Renal cortical epithelial cell (primary cell): ENCODE measurements at places on chromosomes 5 and 9. TPM values are rescaled to one million over a fixed set of nuclear protein-coding genes. Genes with fewer than 3 reads are reported as not detected.

DNA sequence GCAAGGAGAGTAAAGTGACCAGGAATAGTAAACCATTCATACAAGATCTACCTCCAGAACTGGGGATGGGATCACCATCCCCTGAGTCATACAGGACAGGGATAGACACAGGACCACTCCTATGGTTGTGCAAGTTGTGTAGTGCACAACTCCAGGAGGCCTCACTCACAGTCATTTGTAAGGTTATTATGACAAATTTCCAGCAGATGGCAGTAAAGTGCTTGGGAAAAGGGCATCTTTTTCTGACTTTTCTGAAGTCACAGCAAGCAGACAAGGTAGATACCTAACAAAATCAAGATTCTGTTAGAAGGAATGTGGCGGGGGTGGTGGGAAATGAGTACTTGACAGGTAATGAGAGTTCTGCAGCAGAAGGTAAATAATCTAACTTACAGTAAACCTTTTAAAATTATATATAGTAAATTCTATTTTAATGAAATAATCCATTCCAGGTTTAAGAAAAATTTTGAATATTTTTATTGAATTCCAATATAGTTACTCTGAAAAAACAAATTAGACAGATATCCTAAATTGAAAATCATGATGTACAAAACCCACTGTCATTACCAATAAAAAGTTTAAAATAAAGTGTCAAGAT, 16.7 kb upstream of the KIF27 start:
- peak; percentile 73 for DNase-seq

The DNAI1 gene
- 0.99 TPM in 1 of 2 replicates, not detected in the other for total RNA-seq

GRCh38 chr9:92158097-92158601, 42.9 kb upstream of the SPTLC1 start:
- DNase-seq = no peak

The MEF2C gene
- 1.8 and 8.3 TPM in 2 replicates for total RNA-seq

DNA sequence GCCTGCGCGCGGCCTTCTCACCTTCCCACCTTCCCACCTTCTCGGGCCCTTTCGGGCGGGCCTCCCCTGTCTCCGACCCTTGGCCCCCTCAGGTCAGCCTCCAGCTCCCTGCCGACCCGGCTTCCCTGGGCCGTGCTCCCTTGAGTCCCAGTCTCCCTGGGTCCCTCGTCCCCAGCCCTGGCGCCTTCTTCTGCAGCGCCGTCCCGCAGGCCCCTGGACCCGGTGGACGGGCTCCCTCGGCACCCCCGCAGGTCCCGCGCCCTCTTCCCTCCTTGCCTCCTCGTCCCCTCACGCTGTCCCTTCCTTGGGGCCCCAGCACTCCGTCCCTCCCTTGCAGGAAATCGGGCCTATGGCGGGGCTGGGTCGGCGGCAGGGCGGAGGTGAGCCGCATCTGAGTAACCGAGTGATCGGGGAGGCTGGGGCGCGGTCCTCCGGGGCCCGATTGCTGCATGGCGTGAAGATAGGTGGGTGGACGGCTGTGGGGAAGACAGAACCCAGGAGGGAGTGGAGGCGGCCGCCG, 7.6 kb downstream of the ARPC5L start:
- no peak for DNase-seq

DNA sequence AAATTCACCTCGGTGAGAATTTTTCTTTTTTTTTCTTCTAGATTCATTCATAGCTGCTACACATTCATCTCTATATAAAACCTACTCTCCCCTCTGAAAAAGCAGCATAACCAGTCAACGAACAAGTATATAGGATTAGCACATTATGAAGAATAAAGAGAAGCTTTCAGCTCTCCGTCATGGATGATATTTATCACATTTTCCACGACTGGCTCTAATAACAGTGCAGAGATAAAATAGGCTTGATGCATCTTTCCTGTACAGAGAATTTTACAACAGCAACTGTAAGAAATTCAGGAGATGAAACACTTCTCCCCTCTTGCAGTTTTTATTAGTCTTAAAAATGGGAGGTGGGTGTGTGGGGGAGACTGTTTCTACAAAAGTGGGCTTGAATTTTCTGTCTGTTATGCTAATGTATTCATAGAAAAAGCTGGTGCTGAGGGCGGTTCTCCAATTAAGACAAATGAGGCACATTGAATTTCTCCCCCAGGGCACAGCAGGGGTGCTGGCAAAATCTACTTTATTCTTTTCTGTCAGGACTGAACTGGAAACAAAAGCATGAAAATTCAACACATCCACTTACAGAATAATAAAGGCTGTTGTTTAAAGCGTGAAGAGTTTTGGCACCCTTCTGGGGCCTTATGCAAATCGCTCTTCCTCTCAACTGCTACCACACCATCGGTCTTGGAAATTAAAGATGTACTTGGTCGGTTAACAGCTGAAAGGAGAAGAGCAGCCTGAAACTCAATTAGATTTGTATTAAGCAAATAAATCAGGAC, 233.9 kb upstream of the ZNF608 start:
- DNase-seq = peak; percentile 57

DNA sequence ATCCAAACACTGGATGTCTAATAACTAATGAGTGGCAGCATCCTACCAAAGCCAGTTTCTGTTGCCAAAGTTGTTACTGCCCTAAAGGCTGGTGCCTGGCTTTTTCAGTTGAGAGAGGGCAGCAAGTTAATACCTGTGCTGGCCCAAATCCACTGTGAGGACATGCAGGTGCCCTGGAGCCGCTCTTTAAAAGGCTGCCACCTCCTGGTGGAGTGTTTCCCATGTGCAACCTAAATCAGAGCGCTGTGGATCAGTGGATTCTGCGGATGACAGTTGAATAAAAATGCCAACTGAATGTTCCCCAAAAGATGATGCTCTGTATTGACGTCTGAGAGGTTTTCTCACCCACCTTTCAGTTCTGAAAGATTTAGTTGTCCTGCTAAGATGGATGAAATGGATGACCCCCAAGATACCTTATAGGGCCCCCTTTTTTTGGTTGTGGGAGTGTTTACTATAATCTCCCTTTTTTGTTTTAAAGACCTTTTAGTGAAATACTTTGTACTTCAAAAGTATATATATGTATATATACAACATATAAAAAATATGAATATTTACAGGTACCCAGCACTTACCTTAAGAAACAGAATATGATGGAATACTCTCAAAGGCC, 146.4 kb downstream of the EGFLAM start:
- peak; percentile 12 for DNase-seq

GRCh38 chr5:78362220-78362619, 1.8 kb downstream of the SCAMP1 start:
- DNase-seq = peak; percentile 41

- DNase-seq = no peak
Observed at GRCh38 chr5:142678529-142678928, 7.4 kb downstream of the FGF1 start.

- no peak for DNase-seq
Observed at GRCh38 chr5:107930891-107931290, 260.2 kb upstream of the EFNA5 start.

DNA sequence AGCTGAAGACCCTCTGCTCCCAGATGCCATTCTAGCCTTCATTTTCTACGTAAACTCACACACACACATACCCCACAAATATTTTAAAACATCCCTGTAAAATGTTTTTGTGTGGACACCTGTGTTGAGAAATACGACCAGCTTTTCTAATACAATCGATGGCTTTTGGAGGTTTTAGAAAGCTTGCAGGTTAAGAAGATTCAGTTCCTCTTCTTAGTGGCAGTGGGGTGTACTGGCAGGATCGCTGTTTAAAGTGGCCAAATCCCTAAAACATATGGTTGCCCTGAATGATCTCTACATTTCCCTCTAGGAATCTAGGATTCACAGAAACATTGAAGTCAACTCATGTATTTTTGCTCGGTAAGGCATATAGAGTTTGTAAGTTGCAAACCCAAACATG, 236.3 kb downstream of the NSG2 start:
- DNase-seq = no peak

- DNase-seq = no peak
Observed at GRCh38 chr5:21681911-21682310, 1171.2 kb downstream of the CDH12 start.

DNA sequence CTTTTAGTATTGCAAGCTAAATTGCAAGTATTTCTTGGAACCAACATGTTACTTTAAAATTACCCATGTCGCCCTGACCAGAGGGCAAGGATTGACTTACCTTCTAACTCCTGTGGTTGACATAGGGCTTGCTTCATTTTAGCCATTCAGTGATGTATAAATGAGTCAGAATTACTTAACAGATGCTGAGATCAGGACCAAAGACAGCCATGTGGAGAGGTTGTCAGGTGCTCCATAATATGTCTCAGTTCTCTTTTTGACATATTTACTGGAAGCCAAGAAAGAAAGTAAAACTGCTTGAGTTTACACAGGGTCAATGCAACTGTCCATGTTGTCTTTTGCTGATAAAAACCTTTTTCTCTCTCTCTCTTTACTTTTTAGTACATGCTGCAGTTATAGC, 33.2 kb downstream of the F2RL2 start:
- DNase-seq = peak; percentile 25

The IRX1 gene
- 3.3 and 11.7 TPM in 2 replicates for total RNA-seq

- no peak for DNase-seq
Observed at GRCh38 chr5:33339413-33339812, 101.4 kb upstream of the TARS1 start.

DNA sequence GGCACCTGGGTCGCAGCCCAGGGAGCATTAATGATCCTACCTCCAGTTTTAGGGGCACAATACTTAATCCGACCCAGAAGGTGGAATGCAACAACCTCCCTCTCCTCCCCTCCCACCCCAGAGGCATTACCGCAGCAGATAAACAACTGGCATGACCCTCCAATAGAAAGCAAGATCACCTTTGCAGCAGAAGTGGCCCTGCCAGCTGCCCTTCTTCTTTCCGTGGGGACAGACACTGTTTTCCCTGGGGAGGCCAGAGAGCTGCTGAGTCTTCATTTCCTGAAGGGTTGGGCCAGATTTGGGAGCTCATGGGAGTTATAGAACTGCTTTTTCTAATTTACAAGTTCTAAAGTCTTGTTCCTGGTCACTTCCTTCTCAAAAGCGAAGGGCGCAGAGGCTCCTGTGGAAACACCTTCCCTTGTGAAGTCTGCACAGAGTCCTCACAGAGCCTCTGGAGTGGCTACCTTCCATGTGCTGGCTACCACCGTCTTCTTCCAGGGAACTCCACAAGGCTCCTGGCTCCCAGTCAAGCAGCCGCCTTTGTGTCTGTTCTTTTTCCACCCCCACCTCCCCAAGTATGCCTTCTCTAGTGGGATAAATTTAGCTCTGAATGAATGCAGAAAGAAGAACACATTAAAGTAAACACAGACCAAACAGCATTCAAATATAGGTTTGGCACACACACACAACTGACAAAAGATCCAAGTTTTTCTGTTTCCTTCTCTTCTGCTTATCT, 8.0 kb upstream of the PALM2AKAP2 start:
- no peak for DNase-seq

DNA sequence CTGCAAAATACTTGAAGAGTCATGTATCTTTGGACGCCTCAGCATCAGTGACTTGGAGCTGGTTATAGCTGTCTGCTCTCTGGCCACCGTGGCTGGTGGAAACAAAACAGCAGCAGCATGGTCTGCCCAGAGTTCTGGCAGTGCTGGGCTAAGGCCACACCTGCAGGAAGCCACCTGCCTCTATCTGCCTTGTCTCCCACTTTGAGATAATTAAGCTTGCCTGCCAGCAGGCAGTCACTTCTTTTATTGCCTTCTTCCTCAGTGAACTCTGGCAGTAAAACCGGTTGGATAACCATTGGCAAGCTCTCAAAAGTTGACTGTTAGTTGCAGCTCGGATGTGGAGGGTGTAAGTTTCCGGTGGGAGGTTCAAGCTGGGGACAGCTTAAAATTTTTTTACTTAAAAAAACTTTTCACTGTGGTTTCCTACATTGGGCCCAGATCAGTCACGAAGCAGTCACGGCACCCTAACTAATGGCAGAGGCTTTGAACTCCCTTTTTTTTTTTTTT, 4.9 kb downstream of the SMIM3 start:
- peak; percentile 90 for DNase-seq

The PDZD2 gene
- 6.6 and 14.2 TPM in 2 replicates for total RNA-seq

The QRFP gene
- not detected in 2 replicates for total RNA-seq

GRCh38 chr9:120937127-120937526, 10.5 kb upstream of the TRAF1 start:
- no peak for DNase-seq

The C9orf50 gene
- 0.05 TPM in 1 of 2 replicates, not detected in the other for total RNA-seq

DNA sequence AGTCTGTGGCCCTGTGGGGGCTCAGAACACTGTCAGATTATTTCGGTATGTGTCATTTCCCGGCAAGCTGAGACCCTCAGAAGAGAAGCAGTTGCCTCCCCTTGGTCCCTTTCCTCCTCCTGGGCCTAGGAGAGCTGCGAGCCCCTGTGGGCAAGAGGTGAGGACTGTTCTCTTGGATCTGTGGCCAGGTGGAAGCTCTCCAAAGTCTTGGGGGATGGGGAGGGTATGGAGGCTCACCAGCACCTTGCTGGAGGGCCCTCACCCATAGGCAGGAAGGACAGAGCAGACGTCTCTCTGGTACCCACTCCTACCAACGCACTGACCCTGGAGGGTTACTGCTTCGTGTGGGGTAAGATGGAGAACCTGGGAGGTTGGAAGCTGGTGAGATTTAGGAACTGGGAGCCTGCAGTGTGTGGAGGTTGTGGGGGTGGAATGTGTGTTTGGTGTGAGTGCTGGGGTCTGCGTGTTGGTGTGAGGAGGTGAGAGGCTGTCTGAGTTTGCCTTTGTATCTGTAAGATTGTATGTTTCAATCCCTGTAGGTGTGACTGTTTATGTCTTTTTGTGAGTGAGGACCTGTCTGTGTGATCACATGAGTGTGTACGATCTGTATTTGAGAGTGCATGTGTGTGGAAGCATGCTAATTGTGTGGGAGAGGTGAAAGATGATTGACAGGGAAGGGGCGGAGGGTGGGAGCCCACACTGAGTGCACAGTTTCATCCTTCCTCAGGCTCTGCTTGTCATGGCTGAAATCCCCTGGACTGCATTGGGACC, 52.4 kb upstream of the PSD2 start:
- DNase-seq = no peak

The LIFR gene
- 10.8 and 45.7 TPM in 2 replicates for total RNA-seq

- DNase-seq = no peak
Observed at GRCh38 chr9:33742519-33742918, 52.8 kb upstream of the PRSS3 start.

DNA sequence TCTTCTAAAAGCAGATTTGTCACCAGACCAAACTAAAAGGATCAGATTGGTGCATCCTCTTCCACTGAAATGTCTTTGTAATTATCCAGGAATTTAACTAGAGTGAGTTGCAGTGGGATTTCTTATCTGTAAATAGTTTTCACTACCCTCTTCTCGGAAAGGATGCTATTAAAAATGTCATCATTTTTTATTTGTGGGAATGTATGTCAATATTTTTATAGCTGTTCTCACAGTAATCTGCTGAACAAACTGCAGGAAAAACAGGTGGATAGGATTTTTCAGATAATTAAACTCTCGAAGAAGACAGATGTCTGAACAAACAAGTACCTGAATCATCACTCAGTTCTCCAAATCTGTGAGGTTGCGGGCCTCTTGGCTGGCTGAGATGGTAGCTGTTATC, 62.7 kb downstream of the RAB14 start:
- DNase-seq = no peak

GRCh38 chr5:52710972-52711596, 76.6 kb upstream of the ITGA1 start:
- no peak for DNase-seq

The NUDT2 gene
- total RNA-seq = 14.5 and 27.4 TPM in 2 replicates

- no peak for DNase-seq
Observed at GRCh38 chr9:113293285-113293878, 9.8 kb downstream of the RNF183 start.
